ENCODE measurements at places on chromosomes 7 and 10.

GRCh38 chr10:119198438-119198837 lies 8.9 kb upstream of the GRK5 start:
- no peak for DNase-seq

DNA sequence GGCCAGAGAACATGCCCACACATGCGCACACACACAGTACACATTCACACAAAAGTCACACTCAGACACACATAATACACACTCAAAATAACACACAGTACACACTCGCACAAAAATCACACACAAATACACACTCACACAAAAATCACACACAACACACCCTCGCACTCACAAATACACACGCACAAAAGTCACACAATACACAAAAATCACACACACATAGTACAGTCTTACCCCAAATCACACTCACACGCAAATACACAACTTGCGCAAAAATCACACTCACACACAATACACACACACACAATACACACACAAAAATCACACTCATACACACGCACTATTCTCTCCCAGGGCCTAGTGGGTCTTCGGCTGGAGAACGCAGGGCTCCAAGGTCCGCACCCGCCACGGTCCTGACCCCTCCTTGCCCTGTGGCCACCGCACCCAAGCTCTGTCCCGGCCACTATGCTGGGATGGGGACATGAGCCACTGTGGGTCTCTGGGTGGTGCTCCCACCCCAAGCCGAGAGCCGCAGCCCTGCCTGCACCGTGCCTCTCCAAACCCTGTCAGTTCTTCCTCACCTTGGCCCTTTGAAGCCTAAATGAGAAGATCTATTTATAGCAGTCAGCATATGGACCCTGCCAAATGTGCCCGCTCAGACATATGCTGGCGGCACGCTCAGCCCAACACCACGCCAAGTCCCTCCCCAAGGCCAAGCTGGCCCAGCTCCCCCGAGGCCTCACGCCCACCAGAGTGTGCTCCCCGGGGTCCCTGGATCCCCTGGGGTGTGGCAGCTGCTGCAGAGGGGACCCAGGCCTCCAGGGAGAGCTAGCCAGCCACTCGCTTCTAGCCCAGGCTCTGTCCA lies 55.9 kb downstream of the ELFN1 start:
- no peak for DNase-seq

- DNase-seq, result no peak
These were observed 127.2 kb downstream of the CUX1 start for GRCh38 chr7:101944611-101945010.

- no peak for DNase-seq
These were observed 96.5 kb upstream of the PODXL start for GRCh38 chr7:131652934-131653333.

- DNase-seq, result no peak
These were observed 211.3 kb downstream of the CXCL12 start for GRCh38 chr10:44173608-44173894.

DNA sequence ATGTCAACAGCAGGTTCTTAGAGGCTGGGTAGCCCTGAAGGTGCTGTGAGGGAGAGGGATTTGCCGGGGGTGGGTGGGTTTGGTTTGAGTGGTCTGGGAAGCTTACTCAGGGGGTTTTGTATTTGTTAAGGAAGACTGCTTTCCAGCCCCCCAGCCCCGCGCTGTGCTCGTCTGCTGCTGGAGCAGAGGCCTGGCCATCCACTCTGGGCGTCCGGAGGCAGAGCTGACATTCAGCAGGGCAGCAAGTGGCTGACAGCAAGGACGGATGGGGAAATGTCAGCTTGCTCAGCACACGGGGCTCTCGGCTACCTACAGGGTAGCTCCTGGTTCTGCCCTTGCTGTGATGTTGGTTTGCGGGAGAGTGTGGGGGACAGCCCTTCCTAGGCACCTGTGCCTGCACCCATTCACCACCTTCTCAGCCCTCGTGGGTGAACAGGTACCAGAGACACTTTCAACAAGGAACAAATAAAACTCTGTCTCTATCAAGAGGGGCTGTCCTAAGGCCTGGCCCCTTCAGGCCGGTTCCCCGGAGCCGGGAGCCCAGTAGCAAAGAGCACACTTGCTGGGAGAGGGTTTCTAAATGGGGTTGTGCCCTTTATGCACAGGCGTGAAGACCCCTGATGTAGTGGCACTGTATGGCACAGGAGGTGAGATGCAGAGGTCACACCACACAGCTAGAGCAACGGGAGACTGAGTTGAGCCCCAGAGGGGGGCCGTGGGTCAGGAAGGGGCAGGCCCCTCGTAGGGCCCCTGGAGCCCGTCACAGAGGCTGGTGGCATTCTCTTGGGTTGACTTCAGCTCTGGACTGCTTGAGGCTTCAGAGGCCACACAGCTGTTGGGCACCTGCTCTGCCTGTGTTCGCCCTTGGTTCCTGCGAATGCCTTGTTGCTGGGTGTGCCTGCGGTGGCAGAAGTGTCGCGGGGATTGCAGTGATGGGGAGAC lies 72.2 kb upstream of the SHH start:
- no peak for DNase-seq

- no peak for DNase-seq
These were observed 1.2 kb downstream of the AGAP3 start for GRCh38 chr7:151087245-151088018.

DNA sequence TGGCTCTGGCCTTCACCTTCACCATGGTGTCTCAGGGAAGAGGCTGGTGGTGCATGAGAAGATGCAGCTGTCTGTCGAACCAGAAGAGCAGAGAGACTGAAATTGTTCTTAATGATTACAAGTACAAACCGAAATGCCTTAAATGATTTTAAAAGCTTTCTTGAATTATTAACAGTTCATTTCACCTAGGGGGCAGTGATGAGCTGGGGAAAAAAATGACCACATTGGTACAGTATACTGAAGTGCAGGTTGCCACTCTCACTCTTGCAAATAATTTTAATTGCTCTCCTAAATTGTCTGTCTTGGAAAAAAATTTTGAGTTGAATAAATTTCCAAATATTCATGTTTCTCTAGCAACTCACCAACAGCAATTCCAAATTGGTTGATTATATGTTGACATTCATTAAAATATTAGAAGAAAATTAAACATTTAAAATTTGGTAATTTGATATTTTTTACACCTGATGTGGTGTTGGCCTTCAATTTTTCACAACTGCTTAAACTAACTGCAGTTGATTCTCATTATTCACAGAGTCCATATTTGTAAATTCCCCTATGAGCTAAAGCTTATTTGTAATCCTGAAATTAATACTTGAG lies 692.6 kb downstream of the ZWINT start:
- no peak for DNase-seq
